ENCODE measurements at places on chromosomes 1 and 21.

DNA sequence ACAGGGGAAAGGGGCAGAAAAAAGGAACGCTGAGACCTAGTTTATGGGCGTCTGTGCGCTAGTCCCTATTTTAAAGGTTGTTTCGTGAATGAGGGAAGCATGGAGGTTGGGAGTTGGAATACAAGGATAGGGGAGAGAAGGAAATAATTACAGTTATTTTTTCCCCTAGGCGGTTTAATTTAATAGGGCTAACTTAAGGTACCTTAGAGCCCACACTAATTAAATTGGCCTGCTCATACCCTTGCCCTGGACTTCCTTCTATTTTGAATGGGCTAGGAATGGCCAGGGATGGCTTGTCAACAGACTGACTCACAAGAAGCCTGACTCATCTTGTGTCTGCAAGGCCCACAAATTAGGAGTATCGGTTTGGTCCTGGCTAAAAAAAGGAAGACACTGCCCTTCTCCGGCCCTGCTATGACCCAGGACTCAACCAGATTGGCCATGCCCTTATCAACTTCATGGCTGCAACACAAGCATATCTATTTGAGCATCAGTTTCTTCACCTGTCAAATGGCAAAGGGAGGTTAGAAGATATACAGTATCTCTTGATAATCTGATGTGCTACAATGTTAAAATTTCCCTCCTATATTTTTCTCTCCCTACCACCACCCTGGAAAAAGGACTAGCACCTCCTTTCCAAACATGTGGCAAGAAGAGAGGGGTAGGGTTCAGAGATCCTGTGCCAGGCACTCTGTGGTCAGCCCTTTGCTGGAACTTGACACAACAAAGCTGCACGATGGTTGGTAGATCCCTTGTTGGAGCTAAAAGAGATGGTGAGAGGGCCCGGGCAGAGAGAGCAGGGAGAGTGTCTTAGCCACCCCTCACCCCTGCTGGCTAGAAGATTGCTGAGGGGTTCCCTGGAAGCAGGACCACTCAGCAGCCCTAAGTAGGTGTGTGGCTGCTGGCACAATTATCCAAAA, 2.2 kb upstream of the SSBP3 start:
- no peak for DNase-seq

- no peak for DNase-seq
These were observed 8.6 kb upstream of the EEIG2 start for GRCh38 chr1:108551137-108551862.

DNA sequence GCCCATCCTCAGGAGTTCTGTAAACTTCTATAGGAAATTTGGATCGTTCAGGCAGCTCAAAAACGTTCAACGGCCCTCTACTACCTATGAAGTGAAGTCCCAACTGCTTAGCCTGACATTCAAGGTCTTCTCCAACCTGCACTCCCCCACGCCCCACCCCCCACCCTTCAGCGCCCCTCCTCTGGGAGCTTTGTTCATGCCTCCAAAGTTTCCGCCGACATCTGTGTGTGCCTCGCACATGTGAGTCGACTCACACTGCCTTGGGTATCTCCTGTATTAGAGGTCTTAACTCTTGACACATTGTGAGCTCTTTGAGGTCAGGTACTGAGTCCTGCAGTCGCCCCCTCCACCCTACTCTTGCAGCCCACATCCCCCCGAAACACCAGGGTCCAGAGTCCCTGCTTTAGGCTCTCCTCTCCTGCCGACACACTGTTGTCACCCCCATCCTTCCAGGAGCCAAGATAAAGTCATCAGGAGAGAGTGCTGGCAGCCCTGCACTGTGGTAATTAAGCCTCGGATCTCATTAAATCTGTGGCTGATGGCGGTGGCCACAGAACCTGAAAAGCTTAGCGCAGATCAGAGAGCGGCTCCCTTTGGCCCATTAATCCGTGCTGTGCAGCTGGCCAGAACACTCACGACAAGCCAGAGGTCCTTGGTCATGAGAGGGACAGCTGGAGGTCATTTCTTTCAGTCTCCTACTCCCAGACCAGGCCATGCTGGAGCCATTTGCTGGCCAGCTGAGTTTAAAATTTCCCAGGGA, 1.4 kb upstream of the PAFAH2 start:
- no peak for DNase-seq

GRCh38 chr1:236099355-236099974, 34.6 kb upstream of the NID1 start:
- no peak for DNase-seq

DNA sequence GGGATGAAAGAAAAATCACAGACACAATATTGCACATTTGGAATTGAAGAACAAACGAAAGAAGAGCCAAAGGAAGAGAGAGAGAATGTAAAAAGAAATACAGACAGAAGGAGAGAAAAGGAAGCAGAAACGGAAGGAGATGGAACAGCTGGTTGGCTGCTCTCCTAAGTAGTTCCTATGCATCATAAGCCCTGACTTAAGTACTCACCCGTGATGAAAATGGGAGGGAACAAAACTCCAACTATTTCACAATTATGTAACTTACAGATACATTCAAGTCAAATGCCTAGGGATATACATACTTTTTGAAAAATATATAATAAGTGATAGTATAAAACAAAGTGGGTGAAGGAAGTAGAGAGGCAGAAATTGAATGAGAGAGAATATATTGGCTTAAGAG, 88.5 kb downstream of the TTLL7 start:
- no peak for DNase-seq

DNA sequence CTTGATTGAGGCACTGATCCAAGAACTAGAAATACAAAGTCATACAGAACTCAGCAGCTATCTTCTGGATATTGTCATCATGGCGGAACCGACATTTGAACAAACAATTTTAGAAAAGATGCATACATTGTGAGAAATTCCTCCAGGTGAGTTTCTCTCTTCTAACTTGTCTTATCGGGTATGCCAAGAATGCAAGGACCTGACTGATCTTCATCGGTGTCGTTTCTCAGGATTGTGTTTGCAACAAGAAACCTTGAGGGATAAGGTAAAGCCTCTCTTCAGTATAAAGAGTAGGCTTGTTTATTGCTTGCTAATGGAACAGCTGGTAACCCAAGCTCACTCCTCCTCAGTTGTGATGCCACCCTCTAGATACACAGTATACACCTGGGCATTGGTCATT, 62.2 kb downstream of the NME7 start:
- no peak for DNase-seq

DNA sequence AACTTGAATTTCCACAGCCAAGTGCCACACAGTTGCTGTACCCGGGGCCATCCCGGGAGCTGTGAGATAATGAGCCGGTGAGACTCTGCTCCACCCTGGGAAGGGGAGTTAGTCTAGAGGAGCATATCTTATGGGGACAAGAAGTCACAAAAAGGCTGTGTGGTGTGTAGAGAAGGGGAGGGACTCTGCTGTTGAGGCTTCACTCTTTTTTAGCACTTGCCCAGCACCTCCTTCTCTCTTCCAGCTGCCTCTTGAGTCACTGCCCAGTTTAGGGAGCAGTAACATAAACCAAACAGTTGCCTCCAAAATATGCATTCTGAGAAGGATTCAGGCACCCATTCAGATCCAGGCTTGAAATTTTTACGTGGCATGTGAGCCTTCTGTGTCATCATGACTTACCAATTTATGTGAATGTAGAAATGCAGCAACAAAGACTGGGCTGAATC, 744 bp upstream of the WDR26 start:
- DNase-seq = no peak

DNA sequence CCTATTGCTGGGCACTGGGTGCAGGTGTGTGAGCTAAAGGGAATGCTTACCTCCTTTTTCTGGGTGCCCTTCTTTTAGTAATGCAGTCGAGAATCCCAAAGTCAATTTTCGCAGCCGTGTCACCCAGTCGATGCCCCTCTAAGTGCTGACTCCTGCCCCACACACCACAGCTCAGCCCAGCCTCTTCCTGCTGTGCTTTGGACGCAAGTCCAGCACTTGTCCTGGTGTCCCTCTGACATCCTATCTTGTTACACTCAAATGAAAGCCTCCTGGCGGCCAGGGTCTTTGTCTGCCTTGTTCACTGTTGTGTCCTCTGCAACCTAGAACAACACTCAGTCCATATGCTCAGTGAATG, 58.5 kb upstream of the RUNX3 start:
- no peak for DNase-seq

GRCh38 chr1:112869895-112870294, 86.1 kb downstream of the SLC16A1 start:
- no peak for DNase-seq

DNA sequence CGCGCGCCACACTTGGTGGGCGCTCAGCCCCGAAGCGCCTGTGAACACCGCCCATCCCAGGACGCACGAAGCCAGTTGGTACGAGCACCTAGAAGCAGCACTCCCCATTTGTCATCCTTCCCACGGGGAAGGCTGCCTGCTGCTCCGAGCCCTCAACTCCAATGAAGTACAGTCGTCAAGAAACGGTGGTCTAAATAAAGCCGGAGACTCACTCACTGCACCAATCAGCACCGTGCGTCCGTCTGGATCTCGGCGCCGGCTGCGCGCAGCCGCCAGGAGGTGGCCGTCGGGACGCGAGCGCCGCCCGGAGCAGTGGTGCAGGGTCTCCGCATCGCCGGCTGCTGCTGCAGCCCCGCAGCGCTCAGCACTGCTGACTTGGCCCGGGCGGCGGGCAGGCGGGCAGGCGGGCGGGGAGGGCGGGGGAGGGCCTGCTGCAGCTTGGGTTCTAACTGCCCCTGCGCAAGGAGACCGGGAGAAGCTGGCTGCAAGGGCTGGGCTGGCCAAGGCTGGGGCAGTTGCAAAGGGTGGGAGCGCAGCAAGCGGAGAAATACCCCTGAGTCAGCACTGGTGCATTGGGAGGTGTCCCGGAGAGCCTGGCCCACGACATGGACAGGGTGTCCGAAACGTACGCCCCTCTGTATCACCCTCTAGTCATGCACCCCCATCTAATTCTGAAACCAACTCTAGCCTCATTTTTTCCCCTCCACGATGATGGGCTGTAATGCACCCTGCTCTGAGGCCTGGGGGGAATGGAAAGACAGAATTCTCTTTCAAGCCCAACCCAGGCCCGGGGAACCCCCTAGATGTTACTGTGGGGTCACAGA, 35.8 kb upstream of the H6PD start:
- no peak for DNase-seq

- no peak for DNase-seq
These were observed 1.6 kb downstream of the TADA1 start for GRCh38 chr1:166874464-166874863.

- no peak for DNase-seq
These were observed 247.9 kb downstream of the ADGRL2 start for GRCh38 chr1:82048596-82048995.

GRCh38 chr1:200369131-200369530, 40.7 kb downstream of the ZNF281 start:
- DNase-seq = no peak

- no peak for DNase-seq
These were observed 98.8 kb downstream of the SDCCAG8 start for GRCh38 chr1:243354511-243355153.

DNA sequence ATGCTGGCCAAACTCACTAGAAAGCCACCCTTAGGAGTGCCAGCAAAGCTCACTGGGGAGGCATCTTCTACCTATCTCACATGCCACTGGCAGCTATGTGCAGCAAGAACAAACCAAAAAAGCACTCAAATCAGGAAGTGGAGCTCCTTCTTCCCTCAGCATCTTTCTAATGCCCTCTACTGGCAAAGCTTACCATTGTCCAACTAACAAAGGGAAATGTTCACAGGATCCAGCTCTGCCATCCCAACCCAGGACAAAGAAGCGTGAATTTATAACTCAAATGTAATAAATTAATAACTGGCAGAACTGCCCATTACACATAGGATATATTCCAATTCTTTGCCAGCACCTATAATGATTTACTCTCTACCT, 38.9 kb downstream of the LEPR start:
- DNase-seq = no peak

- DNase-seq = no peak
These were observed 35.5 kb downstream of the PLA2G4A start for GRCh38 chr1:186864296-186864695.

DNA sequence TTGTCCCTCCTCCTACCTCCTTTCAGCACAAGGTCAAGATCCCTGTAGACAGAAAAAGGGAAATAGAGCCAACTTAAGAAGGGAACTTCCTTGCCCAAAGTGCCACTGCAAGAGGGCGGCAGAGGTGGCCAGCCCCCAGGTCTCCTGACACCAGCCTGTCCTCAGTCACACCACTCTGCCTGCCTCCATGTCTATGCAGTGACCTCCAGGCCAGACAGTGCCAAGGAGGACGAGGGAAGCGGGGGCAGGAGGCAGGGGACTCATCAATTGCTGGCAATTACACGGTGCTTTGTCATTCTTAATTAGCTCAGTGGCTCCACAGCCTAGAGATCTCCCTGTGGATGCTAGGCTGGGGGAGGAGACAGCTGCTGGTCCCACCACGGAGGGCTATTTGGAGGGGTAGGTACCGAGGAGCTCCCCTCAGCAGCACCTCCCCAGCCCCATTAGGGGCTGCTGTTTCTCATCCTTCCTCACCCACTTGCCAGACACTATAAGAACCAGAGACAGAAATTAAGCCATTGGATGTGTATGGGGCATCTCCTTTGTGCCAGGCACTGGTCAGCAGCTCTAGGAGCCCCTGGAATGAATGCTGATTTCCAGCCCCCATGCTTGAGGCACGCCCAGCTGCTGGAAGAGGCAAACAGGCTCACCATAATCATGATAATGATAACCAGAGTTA, 6.1 kb upstream of the LDLRAP1 start:
- DNase-seq = no peak

GRCh38 chr1:243850202-243850451, at the start of gene AKT3:
Gene AKT3, minus strand, starts transcription at chr1:243850243. Its CDS starts 7,073 bp downstream, at chr1:243843170.
- peak; percentile 85 for DNase-seq

- DNase-seq = no peak
These were observed 47.7 kb upstream of the USP24 start for GRCh38 chr1:55262822-55263221.

DNA sequence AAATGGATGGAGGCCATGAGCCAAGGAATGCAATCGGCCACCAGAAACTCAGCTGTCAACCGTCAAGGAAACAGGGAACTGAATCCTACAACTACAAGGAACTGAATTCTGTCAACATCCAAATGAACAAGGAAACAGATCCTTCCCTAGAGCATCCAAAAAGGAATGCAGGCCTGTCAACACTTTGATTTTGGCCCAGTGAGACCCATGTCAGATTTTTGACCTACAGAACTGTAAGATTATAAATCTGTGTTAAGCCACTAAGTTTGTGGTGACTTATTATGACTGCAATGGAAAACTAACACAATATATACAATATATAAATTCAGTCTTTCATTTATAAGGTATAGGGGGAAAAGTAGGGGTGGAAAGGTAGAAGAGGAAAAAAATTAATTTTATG, 55.3 kb downstream of the SHCBP1L start:
- no peak for DNase-seq

- no peak for DNase-seq
These were observed 164.6 kb downstream of the ACTL8 start for GRCh38 chr1:17919525-17920439.

GRCh38 chr1:110134050-110134595, 16.2 kb upstream of the SLC6A17 start:
- no peak for DNase-seq

DNA sequence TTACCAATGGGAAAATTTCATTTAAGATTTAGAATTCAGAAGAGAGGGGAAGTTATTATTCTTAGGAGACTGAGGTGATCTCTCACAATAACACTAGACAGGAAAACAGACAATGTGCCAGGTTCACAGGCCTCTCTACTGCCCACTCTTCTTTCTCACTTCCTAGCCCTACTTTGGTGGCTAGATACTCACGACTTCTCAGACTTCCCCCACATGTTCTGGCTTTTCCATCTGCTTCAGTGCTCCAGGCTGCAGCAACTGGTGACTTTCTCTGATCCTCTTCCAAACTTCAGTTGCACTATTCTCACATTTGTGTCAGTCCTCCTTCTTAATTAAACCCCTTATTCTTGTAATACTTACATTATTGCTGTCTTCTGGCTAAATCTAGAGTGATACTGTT, 208.7 kb upstream of the KCTD3 start:
- no peak for DNase-seq

- no peak for DNase-seq
These were observed 59.9 kb downstream of the UBE2U start for GRCh38 chr1:64263335-64263734.

Data from hippocampal formation (tissue), 2 donors.